ENCODE measurements at places on chromosomes 3 and 15. TPM values are rescaled to one million over a fixed set of nuclear protein-coding genes. Genes with fewer than 3 reads are reported as not detected.

Gene FAM43A
- 33.4 TPM for total RNA-seq

Gene PAK6
- total RNA-seq, result 0.56 TPM

Gene AP4E1
- total RNA-seq, result 18.6 TPM

Gene SI
- total RNA-seq, result not detected

Gene MGLL
- 55.2 TPM for total RNA-seq

Gene GABRA5
- total RNA-seq, result 0.28 TPM

Gene MELTF
- 24.2 TPM for total RNA-seq

Gene PLA1A
- total RNA-seq, result not detected

Gene ATP10A
- 13.0 TPM for total RNA-seq

Gene SRGAP3
- 9.3 TPM for total RNA-seq

Gene UBE3A
- 100 TPM for total RNA-seq

Gene SETD5
- total RNA-seq, result 42.8 TPM

Gene TM4SF4
- total RNA-seq, result 0.38 TPM

Gene SNRPN
- total RNA-seq, result 186 TPM

Gene GABRB3
- total RNA-seq, result 0.28 TPM

Gene DCBLD2
- total RNA-seq, result 809 TPM

Gene CD200R1L
- not detected for total RNA-seq

Gene FOXL2
- total RNA-seq, result 0.19 TPM

Gene PROS1
- total RNA-seq, result 43.7 TPM

Gene SEMA3F
- total RNA-seq, result 1.7 TPM

Gene SLC9C1
- total RNA-seq, result 0.56 TPM

Gene SLC22A13
- total RNA-seq, result 0.58 TPM

Gene HGD
- total RNA-seq, result 1.7 TPM

Gene IQGAP1
- 222 TPM for total RNA-seq

Gene CPEB1
- 13.8 TPM for total RNA-seq

Gene SERPINI2
- not detected for total RNA-seq

Gene OXTR
- 29.9 TPM for total RNA-seq

Gene FETUB
- total RNA-seq, result not detected

Gene RPL39L
- 10.7 TPM for total RNA-seq

Gene ACP3
- total RNA-seq, result under 0.01 TPM

Gene SLC15A2
- 0.19 TPM for total RNA-seq

Gene C3orf52
- total RNA-seq, result 9.3 TPM

Gene EAF1
- total RNA-seq, result 30.9 TPM

Gene ROBO1
- 57.3 TPM for total RNA-seq

Gene WDR93
- total RNA-seq, result under 0.01 TPM

Gene PCSK6
- total RNA-seq, result 4.2 TPM

Gene EBLN2
- total RNA-seq, result 5.1 TPM

Gene CCR5
- not detected for total RNA-seq

Gene CKMT1A
- total RNA-seq, result not detected

Gene LRRIQ4
- 0.19 TPM for total RNA-seq

Gene MOBP
- under 0.01 TPM for total RNA-seq

Gene LRRC58
- total RNA-seq, result 26.3 TPM

Gene GPR160
- 2.0 TPM for total RNA-seq

Gene CGNL1
- 3.1 TPM for total RNA-seq

Gene PEAK1
- total RNA-seq, result 47.0 TPM

Gene LDHAL6B
- not detected for total RNA-seq

Gene GRK7
- not detected for total RNA-seq

Gene DNAH12
- total RNA-seq, result 0.28 TPM

Gene TNFAIP8L3
- total RNA-seq, result 17.8 TPM

Gene TMEM158
- total RNA-seq, result 40.3 TPM

Gene SOX2
- not detected for total RNA-seq

Gene SMCO1
- total RNA-seq, result 0.28 TPM

Gene NR2F2
- total RNA-seq, result 15.5 TPM

Gene GLT8D1
- 112 TPM for total RNA-seq

All from regular cardiac myocyte (primary cell).